ENCODE measurements at places on chromosomes 3 and 15.

DNA sequence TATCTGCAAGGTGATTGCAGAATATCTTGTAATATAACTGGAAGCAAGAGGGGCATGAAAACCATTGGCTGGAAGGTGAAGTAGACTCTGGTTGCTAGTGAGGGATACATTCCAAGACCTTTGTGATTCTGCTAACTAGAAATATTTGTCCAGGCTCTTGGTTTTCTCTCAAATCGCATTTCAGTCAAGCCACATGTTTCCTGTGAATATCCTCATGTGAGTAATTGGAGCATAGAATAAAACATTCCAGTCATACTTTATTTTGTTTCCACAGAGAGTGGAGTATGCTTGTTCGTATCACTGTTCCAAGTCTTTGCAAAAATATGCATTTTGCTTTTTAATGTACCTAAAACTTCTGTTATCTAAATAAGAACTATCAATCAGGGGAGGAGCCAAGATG is 850.0 kb downstream of the EPHA3 start:
- no peak for DNase-seq

DNA sequence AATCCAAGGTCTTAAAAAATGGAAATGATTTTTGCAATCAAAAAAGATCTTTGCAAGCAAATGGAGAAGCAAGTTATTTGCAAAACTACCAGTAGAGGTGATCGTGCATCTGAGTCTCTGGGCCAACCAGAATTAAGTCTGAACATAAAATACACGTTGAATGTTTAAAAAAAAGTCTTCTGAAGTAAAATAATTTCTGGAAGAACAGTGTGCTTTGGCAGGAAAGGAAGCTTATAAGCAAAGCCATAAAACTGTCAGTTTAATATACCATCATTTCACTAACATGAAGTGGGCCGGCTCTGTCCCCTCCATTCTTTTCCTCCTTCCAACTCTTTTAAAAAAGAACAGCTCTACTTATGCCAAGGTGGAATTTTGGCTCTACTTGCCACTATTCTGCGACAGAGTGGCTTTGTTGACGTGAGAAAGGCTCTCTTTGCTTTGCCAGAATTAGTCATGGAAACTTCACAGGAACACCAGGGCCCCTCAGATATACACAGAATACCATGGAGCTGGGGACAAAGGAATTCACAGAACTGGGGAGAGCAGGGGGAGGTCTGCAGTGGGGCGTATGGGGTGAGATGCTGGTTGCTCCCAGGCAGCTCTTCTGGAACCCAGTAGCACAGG is 29.8 kb downstream of the FSTL1 start:
- no peak for DNase-seq

DNA sequence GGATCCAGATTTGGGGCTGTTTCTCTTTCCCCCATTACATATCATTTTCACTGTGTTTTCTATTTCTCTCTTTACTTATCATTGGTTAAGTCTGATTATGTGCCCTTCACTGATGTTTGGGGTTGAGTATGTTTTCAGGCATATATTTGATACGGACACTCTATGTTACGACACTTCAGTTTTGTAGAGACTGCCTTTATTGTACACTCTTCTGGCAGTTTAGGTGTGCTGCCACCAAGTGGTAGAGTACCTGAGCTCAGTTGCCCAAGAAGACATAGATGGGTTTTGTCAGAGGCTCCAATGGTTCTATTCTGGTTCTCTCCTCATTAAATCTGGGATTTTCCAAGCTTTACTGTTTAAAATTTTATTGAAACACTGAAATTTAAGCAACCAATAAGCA is 255.0 kb upstream of the ROPN1 start:
- DNase-seq = no peak

GRCh38 chr3:67245545-67245944 is 247.4 kb downstream of the KBTBD8 start:
- no peak for DNase-seq

GRCh38 chr3:181709537-181710279 is 2.0 kb upstream of the SOX2 start:
- no peak for DNase-seq

DNA sequence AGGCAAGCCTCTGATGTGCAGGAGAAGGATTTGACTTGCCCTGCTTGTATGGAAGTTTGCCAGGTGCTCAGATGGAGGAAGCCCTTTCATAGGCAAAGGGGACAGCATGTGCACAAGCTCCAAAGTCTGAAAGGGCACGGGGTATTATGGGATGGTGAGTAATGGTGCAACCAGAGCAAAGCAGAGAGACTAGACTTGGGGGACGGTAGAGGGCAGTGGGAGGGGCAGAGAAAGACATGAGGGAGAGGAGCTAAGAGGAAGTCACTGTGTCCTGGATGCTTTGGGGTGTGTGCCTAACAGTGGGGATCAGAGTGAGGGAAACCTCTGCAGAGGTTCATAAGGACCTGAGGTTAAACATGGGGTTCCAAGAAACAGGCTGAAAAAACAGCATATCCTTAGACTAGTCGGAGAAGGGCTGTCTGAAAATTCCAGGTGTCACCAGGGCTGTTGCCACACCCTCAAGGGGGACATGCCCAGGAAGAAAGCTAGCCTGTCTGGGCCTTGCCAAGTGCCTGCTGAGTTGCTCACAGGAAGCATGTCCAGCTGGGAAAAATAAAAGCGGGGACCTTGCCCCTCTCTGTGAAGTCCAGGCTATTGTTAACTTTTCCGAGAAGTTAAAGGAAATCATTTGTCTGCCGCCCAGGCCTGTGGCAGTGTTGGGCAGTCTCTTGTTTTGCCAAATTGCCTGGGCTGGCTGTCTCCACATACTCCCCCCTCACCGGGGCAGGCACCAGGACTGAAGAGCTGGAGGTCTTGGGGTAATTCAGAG is 47.1 kb downstream of the HRH1 start:
- no peak for DNase-seq

GRCh38 chr3:112390783-112391641 is 58.1 kb downstream of the CD200 start:
- no peak for DNase-seq

DNA sequence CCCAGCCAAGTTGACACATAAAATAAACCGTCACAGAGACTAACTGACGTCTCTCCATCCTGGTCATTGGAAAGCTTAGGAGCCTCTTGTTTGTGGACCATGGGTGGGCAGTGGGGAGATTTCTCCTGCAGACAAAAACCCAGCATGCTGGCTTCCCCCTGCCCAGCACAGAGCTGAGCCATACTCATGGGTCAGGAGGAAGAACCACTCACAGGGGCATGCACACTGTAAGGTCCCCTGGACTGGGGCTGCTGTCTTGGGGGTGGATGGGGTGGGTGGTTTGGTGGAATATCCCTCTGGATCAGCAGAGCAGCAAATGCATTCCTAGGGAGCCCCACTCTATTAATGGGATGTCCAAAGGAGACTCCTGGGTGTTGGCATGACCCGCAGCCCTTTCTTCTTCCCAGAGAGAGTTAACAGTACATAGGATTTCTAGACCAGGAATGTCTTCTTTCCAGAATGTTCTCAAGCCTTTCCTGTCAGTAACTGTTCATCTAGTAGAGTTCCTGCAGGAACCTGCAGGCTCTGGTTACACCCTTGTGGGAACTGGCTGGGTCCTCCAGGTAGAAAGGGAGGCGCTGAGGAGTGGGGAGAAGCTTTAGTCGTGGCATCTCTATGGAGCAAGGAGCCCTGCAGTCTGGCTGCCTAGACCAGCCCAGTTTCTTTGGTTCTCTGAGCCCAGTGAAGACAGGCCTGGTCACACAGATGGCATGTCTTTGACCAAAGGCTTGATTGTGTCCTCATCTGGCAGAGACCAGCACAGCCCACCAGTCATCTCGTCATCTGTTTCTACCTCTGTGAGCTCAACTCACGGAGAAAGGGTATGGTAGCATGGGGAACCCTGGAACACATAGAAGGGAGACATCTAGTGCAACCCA is 73.4 kb upstream of the PRR23C start:
- no peak for DNase-seq

- no peak for DNase-seq
Observed at GRCh38 chr15:45376300-45376928, 1.9 kb downstream of the GATM start.

- no peak for DNase-seq
Observed at GRCh38 chr15:29170521-29170920, 99.1 kb downstream of the NSMCE3 start.

- no peak for DNase-seq
Observed at GRCh38 chr3:128814519-128815317, 64.7 kb upstream of the ACAD9 start.

- no peak for DNase-seq
Observed at GRCh38 chr15:38701149-38701548, 136.5 kb upstream of the RASGRP1 start.

- no peak for DNase-seq
Observed at GRCh38 chr15:31372635-31373091, 46.0 kb downstream of the KLF13 start.

GRCh38 chr3:147472846-147473245 is 63.7 kb downstream of the ZIC1 start:
- DNase-seq = no peak

GRCh38 chr3:90092994-90093393 is 985.6 kb downstream of the EPHA3 start:
- no peak for DNase-seq

- no peak for DNase-seq
Observed at GRCh38 chr15:101676921-101677329, 24.7 kb upstream of the TM2D3 start.

DNA sequence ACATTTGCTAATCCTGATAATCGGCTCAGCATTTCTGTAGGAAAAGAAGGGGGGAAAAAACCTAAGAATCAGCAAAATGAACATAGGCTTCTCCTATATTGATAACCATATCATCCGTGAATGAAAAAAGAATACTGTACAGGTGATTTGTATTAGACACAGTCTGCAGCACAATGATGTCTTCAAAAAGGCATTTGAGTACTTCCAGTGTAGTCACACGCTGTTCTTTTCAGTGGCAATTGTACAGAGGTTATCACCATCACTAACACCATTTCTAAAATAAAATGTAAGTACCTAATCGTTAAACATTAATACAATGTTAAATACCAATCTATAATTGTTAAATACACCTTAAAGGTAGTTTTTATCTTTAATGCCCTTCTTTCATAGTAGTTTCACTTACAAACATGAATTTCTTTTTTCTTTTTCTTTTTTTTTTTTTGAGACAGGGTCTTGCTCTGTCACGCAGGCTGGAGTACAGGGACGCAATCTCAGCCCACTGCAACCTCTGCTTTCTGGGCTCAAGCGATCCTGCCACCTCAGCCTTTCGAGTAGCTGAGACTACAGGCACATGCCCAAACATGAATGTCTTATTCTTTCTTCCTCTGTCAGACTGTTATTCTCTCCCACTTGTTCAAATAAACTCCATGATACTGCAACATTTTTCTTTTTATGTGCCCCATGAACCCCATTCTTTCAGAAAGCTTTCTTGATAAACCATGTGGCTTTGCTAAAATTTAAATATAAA is 18.4 kb downstream of the GOLGB1 start:
- no peak for DNase-seq

DNA sequence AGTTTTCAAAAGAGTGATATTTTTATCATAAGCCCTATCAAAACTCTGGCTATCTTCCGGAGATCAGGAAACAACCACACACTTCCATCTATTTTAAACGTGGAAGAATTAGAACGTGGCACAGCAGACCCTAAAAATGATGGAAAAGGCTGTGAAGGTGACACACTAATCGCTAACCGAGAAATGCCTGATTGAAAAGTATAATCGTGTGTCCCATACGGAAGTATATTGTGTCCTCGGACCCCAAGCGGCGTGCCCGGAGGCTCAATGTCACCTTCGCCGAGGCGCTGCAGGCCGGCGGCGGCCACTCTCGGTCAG is 642 bp downstream of the COX5A start:
- no peak for DNase-seq

GRCh38 chr15:40115670-40116093 is 7.0 kb upstream of the BMF start:
- DNase-seq = no peak

GRCh38 chr3:183634707-183635106 is 716 bp upstream of the KLHL24 start:
- DNase-seq = no peak

DNA sequence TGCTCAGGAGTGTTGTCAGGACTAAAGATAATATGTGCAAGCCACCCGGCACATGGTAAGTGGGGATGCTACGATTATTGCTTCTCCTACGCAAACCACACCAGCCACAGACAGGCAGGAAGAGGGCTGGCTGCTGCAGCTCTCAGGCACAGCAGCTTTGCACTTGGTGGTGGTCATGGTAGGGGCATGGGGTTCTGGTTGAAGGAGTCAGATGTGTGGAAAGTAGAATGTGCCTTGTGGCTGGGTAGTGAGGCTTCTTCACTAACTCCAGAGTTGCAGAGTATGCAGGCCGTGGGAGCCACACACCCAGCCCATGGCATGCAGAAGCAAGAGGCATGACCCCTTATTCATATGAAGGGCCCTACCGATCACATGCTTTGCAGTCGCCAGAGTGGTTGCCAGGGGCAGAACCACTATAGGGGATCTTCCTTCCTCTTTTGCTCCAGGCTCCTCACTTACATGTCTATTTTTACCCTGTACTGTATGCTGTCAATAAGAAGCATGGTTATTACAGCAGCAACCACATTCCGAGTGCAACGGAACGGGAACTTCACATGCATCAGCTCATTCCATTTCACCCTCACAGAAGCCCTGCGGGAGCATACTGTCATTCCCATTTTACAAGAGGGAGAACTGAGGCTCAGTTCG is 59.2 kb upstream of the HERC1 start:
- DNase-seq = peak; percentile 57

GRCh38 chr3:48187301-48187578 is 977 bp downstream of the CDC25A start:
- DNase-seq = no peak

DNA sequence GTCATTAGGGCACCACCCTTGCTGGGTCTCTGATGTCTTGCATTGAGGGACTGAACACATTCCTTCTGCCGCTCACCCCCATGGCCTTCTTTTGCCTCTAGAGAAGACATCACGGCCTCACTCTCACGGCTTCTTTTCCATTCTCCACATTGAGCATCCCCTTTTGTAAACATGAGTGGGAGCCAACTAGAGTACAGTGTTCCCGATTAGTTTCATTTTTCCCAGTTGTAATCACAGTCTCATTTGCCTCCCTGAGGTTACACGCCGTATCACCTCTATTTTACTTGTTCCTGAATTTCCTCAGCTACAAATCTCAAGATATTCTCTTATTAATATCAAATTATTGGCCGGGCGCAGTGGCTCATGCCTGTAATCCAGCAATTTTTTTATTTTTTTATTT is 17.5 kb downstream of the USP13 start:
- DNase-seq = no peak

DNA sequence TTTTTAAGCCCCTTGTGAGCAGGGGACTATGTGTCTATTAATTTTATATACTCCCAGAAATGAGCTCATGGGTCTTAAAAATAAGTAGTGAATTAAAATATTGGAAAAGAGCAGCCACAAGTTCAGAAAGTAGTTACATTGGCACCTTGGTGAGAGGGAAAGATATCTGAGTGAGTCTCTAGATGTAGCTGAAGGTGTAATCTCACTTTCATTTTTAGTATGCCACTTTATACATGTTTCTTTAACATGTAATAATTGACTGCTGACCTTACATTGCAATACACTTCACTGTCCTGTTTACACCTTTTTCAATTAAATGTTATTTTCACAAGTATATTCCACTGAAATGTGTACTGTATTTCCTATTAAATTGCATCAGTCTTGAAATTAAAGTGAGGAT is 12.1 kb upstream of the PAK6 start:
- DNase-seq = no peak

GRCh38 chr3:136343873-136344555 is 93.9 kb downstream of the PCCB start:
- no peak for DNase-seq
